Myocyte (in vitro differentiated cells): ENCODE measurements at places on chromosomes 3 and 15. TPM values are rescaled to one million over a fixed set of nuclear protein-coding genes. Genes with fewer than 3 reads are reported as not detected.

The ZNF80 gene
- total RNA-seq = 0.10 TPM in 1 of 2 replicates, not detected in the other

The TMEM108 gene
- total RNA-seq = 16.7 and 20.7 TPM in 2 replicates

The GASK1A gene
- total RNA-seq = not detected in 2 replicates

The MYO5C gene
- total RNA-seq = 0.31 and 0.64 TPM in 2 replicates

The CGNL1 gene
- total RNA-seq = 3.7 and 4.0 TPM in 2 replicates

The IL17RB gene
- not detected in 2 replicates for total RNA-seq

The PCLAF gene
- 2.7 and 4.9 TPM in 2 replicates for total RNA-seq

The SCAANT1 gene
- total RNA-seq = not detected in 2 replicates

The PLA2G4D gene
- not detected in 2 replicates for total RNA-seq

The HYAL1 gene
- total RNA-seq = 0.26 and 0.56 TPM in 2 replicates

The CLDN16 gene
- not detected in 2 replicates for total RNA-seq

The DUOXA2 gene
- total RNA-seq = not detected in 2 replicates

The GATA2 gene
- 0.05 TPM in 1 of 2 replicates, not detected in the other for total RNA-seq

The TTC21A gene
- total RNA-seq = 1.7 and 2.7 TPM in 2 replicates

The P2RY14 gene
- not detected in 2 replicates for total RNA-seq

The GOLGA8T gene
- total RNA-seq = not detected in 2 replicates

The RPL29 gene
- total RNA-seq = 1,456 and 1,610 TPM in 2 replicates

The RHO gene
- not detected in 2 replicates for total RNA-seq

The SLC24A5 gene
- total RNA-seq = not detected in 2 replicates

The CCDC80 gene
- 57.4 and 77.2 TPM in 2 replicates for total RNA-seq

The ZNF501 gene
- 0.42 and 1.1 TPM in 2 replicates for total RNA-seq

The GPR149 gene
- not detected in 2 replicates for total RNA-seq

GRCh38 chr3:1852950-1853349 lies 245.7 kb upstream of the CNTN4 start:
- DNase-seq = no peak

DNA sequence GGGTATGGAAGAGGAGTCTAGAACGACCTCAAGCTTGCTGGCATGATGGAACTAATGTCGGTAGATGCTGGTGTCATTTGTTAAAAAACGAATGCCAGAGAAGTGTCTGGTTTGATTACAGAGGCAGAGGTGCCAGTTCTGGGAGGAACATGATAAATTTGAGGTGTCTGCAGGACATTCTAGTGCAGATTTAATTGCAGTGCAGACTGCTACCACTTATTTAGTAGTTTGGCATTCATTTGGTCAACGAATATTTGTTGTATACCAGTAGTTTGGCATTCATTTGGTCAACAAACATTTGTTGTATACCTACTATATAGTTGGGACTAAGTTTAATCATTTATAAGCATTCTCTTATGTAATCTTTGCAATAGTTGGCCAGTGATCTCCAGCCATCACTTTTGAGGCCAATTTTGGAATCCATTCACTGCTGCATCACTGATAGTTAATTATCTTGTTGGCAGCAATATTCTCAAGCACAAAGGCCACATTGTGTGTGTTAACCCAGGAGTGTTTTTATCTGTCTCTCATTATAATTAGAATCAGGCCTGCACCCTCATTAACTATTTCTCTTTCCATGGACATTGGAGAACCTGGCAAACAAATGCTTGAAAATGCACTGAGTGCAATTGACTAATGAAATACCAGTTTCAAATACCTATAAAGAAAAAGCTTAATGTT lies 19.5 kb upstream of the TGFBR2 start:
- no peak for DNase-seq

GRCh38 chr15:44394062-44394461 lies 33.4 kb upstream of the CTDSPL2 start:
- no peak for DNase-seq

GRCh38 chr3:87084868-87085267 lies 93.9 kb upstream of the VGLL3 start:
- DNase-seq = no peak

- DNase-seq = no peak
Measured at GRCh38 chr3:152315623-152316022, 46.9 kb downstream of the MBNL1 start.

- DNase-seq = peak; percentile 44
Measured at GRCh38 chr3:129548104-129548965, 5.4 kb downstream of the H1-8 start.

DNA sequence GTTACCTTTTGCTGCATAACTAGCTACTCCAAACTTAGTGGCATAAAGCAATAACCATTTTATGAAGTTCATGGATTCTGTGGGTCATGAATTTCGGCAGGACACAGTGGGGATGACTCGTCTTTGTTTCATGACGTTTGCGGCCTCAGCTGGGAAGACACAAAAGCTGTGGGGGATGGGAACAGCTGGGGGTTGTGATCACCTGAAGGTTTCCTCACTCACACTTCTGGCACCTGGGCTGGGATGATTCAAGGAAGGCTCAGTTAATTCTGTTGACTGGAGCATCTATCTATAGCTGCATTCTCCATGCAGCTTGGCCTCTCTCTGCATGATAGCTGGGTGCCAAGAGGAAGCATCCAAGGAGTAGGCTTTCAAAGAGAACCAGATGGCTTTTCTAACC lies 332.8 kb downstream of the ULK4 start:
- DNase-seq = no peak

- no peak for DNase-seq
Measured at GRCh38 chr15:100602823-100603393, 519 bp downstream of the ASB7 start.

- no peak for DNase-seq
Measured at GRCh38 chr3:69763458-69763857, 24.2 kb downstream of the MITF start.

DNA sequence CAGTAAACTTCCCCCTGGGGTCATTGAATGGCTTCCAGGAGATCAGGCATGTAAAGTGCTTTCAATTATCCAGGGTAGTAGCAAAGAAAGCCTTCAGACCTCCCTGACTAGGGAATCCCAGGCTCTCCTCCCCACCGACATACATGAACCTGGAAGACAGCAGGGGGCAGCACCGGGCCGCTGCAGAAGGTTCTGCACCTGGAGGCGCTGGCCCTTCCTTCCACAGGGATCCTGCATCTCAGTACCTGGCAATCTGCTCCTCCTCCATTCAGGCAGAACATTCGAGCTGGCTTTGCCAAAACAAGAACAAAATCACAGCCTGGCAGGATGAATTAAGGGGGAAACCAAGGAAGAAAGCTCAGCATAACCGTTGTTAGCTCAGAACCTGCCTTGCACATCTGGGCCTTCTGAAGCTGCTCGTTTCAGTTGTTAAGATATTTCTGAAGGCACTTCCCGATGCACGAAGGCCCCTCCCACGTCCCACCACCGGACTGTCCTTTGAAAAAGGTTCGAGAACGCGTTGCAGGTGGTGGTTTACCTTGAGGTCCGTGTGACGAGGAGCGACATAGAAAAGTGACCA lies 237.7 kb downstream of the SLCO3A1 start:
- DNase-seq = no peak

- peak; percentile 51 for DNase-seq
Measured at GRCh38 chr3:30696403-30696819, 90.0 kb downstream of the TGFBR2 start.

DNA sequence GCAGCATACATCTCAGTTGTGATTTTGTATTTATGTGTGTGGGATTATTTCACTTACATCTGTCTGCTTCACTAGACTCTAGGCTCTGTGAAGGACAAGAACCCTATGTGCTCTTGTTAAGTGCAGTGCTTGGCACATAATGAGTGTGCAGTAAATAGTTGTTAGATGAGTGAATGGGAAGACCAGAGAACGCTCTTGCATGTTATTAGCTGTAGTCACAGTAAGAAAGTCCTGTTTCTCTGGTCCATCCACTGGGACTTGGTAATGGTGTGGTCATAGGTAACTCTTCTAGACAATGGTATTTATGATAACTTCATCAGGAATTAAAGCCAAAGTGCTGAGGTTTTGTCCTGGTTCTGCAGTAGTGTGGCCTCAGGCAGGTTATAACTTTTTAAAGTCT lies 1.4 kb upstream of the AQP9 start:
- DNase-seq = no peak

GRCh38 chr15:69990566-69991421 lies 106.9 kb downstream of the TLE3 start:
- DNase-seq = no peak

DNA sequence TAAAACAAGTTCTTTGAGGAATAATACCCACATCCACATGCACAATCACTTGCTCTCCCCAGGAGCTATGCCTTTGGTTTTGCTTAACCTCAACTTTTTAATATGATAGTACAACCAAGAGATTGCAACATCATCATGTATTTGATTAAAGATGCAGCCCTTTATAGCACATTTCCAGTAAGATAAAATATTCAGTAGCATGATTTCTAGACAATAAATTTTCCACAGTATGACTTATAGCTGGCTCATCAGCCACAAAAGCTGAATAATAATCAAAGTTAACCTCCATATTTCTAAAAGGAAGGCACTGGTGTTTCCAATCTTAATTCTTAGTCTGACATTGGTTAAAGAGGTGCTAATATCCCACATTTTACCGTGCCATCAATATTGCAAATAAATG lies 622.5 kb downstream of the TBL1XR1 start:
- no peak for DNase-seq

GRCh38 chr15:82181371-82181770 lies 81.2 kb downstream of the EFL1 start:
- DNase-seq = no peak

DNA sequence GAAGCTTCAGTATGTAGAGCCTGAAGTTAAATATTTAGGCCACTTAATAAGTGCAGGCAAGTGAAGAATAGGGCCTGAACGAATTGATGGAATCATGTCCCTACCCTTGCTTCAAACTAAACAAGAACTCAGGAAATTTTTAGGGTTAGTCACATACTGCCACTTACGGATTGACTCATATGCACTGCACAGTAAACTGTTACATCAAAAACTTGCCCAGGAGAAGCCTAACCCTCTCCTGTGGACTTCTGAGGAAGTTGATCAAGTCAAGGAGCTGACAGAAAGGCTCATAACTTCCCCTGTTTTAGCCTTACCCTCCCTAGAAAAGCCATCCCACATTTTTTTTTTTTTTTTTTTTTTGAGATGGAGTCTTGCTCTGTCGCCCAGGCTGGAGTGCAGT lies 20.6 kb upstream of the KBTBD12 start:
- DNase-seq = no peak

GRCh38 chr3:45571969-45572368 lies 22.6 kb upstream of the LIMD1 start:
- DNase-seq = no peak

DNA sequence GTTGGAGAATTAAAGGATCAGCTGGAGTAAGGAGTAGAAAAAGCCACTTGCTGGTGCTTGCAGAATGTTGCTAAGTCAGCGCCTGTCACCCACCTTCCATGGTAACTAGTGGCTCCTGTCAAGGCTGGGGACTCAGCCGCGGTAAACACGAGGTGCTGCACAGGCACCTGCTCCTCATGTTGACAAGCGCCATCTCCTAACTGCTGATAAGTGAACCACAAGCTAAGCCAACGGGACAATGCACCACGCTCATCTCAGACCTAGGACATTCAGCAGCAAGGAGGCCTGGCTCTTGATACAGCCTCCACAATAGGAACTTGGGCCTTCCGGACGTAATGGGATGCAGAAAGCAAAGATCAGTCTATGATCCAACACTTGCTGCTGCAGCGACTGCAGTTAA lies 264.4 kb downstream of the OCA2 start:
- DNase-seq = no peak

DNA sequence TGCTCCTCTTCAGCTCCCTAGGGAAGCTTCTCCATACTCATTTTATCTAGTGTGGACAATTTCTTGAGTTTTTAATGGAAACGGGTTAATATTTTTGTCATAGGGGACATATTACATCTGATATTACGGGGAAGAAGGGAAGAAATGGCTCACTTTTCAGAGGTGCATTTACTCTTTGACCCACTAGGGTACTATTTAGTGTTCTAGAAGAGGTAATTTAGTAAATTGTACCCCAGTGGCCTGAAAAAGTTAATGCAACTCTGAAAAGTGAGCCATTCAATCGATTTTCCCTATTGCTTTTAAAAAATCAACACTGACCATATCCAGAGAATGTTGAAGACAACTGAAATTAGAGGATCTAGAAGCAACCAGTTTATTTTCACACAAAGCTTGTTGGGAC lies 71.2 kb downstream of the MAP2K5 start:
- DNase-seq = no peak

- no peak for DNase-seq
Measured at GRCh38 chr3:165545059-165545458, 292.2 kb downstream of the BCHE start.

GRCh38 chr15:82543160-82543559 lies 2.9 kb upstream of the RPS17 start:
- peak; percentile 49 for DNase-seq

- peak; percentile 61 for DNase-seq
Measured at GRCh38 chr3:115321400-115321805, 174.3 kb upstream of the ZBTB20 start.

DNA sequence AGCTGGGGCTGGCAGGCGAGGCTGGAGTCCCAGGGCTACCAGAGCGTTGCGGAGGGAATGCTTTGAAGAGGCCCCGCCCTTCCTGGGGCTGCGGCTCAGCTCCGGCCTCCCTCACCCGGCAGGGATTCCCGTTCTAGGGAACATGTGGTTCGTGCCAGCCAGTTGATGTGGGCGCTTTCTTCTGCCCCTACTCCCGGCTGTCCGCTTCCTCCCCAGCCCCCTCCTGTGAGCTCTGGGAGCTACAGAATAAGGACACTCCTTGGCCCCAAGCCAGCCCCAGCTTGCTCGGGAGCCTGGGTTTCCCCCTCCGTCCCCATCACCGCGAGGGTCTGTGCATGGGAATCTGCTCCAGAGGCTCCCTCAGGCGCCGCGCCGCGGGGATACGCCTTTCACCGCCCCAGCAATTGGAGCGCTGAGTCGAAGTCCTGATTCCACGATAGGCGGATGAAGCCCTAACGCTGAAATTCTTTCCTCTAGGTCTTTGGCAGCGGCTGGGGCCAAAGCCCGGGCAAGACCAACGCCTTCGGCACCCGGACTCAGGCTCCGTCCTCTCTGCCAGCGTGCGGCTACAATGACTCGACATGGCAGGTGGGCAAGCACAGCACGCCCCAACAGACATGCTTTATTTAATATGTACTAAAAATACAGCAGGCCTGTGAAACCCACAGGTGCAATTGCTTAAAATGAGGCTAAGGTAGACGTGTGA lies 69.5 kb downstream of the KLF15 start:
- DNase-seq = peak; percentile 72
